GM23248 (cell line): ENCODE measurements at places on chromosomes 16 and 17. TPM values are rescaled to one million over a fixed set of nuclear protein-coding genes. Genes with fewer than 3 reads are reported as not detected.

Gene OSGIN1
- total RNA-seq: 0.63 and 1.1 TPM in 2 replicates

Gene ESRP2
- total RNA-seq: 0.32 TPM in 1 of 2 replicates, not detected in the other

Gene KRT12
- not detected in 2 replicates for total RNA-seq

Gene ZNF689
- total RNA-seq: 5.7 TPM in 2 replicates

Gene HP
- total RNA-seq: not detected in 2 replicates

Gene KCNAB3
- total RNA-seq: 0.22 TPM in 1 of 2 replicates, not detected in the other

Gene CD300LF
- not detected in 2 replicates for total RNA-seq

Gene KCNJ12
- total RNA-seq: 0.54 and 1.0 TPM in 2 replicates

Gene CCL3
- total RNA-seq: not detected in 2 replicates

Gene GPR139
- total RNA-seq: not detected in 2 replicates

Gene PERCC1
- not detected in 2 replicates for total RNA-seq

Gene C16orf74
- 3.8 and 13.2 TPM in 2 replicates for total RNA-seq

Gene FOXL1
- 13.0 and 14.5 TPM in 2 replicates for total RNA-seq

Gene TBX2
- total RNA-seq: 9.9 and 11.1 TPM in 2 replicates

Gene TEX19
- total RNA-seq: not detected in 2 replicates

Gene ADAP2
- not detected in 2 replicates for total RNA-seq

Gene MED9
- total RNA-seq: 9.6 and 10.3 TPM in 2 replicates

Gene SEPTIN12
- total RNA-seq: not detected in 2 replicates

Gene ABCC11
- total RNA-seq: 0.76 TPM in 1 of 2 replicates, not detected in the other

Gene KRTAP16-1
- total RNA-seq: not detected in 2 replicates

Gene CSH2
- not detected in 2 replicates for total RNA-seq

Gene GIT1
- 17.1 and 19.5 TPM in 2 replicates for total RNA-seq

Gene HSD17B1
- total RNA-seq: 0.76 and 2.3 TPM in 2 replicates

Gene TEX14
- total RNA-seq: not detected in 2 replicates

Gene WFDC1
- 0.13 and 0.76 TPM in 2 replicates for total RNA-seq

Gene OR1F1
- 5.3 TPM in 1 of 2 replicates, not detected in the other for total RNA-seq

Gene BAHCC1
- total RNA-seq: 3.0 and 5.2 TPM in 2 replicates

Gene ZSCAN10
- not detected in 2 replicates for total RNA-seq

Gene HEATR9
- total RNA-seq: not detected in 2 replicates

Gene RUSF1
- total RNA-seq: 68.2 and 74.0 TPM in 2 replicates

Gene LRRC36
- not detected in 2 replicates for total RNA-seq

Gene SLC38A8
- total RNA-seq: not detected in 2 replicates

Gene KRT33B
- total RNA-seq: 0.25 and 0.76 TPM in 2 replicates

Gene VKORC1
- 444 and 480 TPM in 2 replicates for total RNA-seq

Gene EXOC3L1
- total RNA-seq: not detected in 2 replicates

Gene KRTAP1-5
- total RNA-seq: 49.2 and 64.1 TPM in 2 replicates

Gene SLC2A4
- total RNA-seq: not detected in 2 replicates

Gene RHBDF1
- total RNA-seq: 54.6 and 61.7 TPM in 2 replicates

Gene IL21R
- 0.76 and 1.5 TPM in 2 replicates for total RNA-seq

Gene KRT25
- not detected in 2 replicates for total RNA-seq
